ENCODE measurements at places on chromosomes 4 and X. TPM values are rescaled to one million over a fixed set of nuclear protein-coding genes. Genes with fewer than 3 reads are reported as not detected.

GRCh38 chrX:54776987-54777672, 20.9 kb downstream of the ITIH6 start:
- no peak for DNase-seq

CEP135 gene
- total RNA-seq = 10.7 TPM

PRRG3 gene
- total RNA-seq = not detected

GRCh38 chrX:53262918-53263394, 18.4 kb downstream of the IQSEC2 start:
- no peak for DNase-seq

DNA sequence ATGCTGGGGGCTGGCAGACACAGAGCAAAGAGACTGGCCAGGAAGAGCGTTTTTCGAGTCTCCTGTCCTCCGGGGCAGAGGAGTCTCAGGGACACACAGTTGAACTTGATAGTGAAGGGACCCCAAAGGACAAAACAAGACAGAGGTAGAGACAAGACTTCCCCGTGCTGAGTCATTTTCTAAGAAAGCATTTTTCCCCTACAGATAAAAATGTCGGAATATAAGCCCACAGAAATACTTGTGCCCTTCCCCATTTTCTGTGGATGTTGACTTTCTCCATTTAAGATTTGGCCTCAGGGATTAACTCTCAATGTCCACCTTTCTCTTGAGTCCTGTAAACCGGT, 523 bp upstream of the BTK start:
- DNase-seq = no peak

GRCh38 chrX:113743069-113743468, 840.8 kb upstream of the HTR2C start:
- no peak for DNase-seq

DNA sequence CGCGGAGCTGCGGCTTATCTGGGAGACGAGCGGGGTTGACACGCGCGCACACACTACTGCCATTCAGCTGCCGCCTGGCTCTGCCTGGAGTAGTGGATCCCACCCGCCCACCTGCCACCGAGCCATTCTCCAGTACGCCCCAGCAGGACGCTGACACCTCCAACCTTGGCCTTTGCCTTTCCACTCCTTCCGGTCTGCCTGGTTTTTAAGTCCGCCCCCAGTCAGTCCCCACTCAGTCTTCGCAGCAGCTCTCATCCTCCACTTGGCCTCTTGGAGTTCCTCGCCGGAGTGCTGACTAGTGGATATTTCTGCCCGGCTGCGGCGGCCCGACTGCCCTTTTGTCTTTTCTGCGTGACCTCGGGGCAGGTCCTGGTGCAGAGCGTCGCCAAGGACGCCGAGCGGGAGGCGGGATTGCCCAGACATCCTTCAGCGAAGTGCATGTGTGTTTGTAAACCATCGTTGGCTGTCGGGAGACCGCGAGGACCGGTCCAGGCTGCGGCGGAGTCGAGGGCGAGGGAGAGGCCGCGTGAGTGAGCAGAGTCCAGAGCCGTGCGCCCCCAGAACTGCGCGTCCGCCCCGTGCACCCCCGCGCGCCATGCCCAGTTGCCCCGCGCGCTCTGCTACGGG, 1.1 kb downstream of the SLIT2 start:
- peak; percentile 52 for DNase-seq

GRCh38 chr4:182809417-182810102, 107.6 kb downstream of the DCTD start:
- DNase-seq = no peak
